ENCODE measurements at places on chromosomes 5 and 9.

GRCh38 chr5:112097768-112098167 lies 321.3 kb downstream of the EPB41L4A start:
- no peak for DNase-seq

DNA sequence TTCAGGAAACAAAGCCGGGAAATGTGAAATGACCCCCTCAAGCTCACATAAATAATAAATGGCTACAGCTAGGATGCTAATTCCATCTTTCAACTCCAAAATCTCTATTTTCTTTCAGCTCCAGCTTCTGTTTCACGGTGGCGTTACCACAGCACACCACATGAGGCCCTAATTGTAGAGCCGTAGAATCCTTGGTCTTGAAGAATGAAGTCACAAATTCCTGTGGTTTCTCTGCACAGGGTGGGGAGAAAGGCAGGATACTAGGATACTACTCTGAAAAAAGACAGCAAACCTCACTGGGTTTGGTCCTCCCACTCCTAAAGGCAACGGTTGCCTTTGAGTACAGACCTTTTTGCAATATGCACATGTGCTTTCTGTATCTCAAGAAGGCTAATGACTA lies 13.9 kb upstream of the RARS1 start:
- no peak for DNase-seq

GRCh38 chr5:64180661-64181343 lies 15.2 kb downstream of the RNF180 start:
- peak; percentile 16 for DNase-seq

DNA sequence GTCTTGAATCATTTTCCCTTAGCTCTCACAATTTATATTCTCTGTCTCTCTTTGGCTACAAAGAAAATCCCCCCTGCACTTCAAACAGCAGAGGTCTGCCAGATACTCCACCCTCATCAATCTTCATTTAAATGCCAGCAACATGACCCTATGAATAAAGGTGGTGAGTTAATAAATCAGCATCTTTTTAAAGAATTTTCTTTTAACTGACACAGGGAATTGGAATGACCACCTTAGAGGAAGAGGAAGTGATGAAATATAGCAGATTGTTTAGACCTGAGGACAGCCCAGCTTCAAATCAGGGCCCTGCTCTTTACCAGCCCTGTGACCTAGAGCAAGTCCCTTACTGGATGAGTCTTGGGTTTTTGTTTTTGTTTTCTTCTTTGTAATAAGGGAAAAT lies 223.1 kb upstream of the PAPPA start:
- no peak for DNase-seq

DNA sequence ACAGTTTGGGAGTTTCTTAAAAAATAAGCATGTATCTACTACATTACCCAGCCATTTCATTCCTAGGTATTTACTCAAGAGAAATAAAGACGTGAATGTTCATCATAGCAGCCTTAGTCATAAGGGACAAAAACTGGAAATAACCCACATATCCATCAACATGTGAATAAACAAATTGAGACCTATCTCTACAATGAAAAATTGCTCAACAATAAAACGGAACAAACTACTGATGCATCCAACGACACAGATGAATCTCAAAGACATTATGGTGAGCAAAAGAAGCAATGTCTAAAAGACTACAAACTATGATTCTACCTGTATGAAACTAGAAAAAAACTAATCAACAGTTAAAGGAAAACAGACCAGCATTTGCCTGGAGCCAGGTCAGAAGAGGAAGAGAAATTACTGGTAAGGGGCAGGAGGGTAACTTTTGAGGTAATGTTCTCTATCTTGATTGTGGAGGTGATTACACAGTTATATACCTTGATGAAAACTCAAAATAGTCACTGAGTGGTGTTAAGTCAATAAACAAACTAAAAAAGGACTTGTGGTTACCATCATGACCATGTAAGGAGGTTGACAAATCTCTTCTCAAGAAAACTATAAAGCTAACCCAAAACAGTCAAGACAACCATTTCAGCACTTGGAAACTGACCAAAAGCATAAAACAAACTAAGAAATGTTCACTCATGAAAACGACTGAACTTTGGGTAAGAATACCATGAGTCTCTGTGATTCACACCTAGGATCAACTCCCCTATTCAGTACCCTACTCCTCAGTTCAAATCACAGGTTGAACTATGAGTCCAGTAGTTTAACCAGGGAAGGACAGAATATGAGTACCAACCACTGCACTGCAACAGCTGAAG lies 10.4 kb downstream of the UIMC1 start:
- no peak for DNase-seq

GRCh38 chr9:84597131-84597530 lies 72.4 kb upstream of the NTRK2 start:
- no peak for DNase-seq

- DNase-seq: no peak
Measured at GRCh38 chr5:72268753-72269410, 51.2 kb downstream of the MRPS27 start.

- no peak for DNase-seq
Measured at GRCh38 chr5:62486672-62487071, 74.1 kb downstream of the IPO11 start.

- DNase-seq: no peak
Measured at GRCh38 chr5:44774279-44774880, 34.4 kb upstream of the MRPS30 start.

- DNase-seq: no peak
Measured at GRCh38 chr5:10536511-10536910, 27.4 kb upstream of the ANKRD33B start.

Measured in nucleus accumbens (tissue), 56 donors.